ENCODE measurements at places on chromosomes 6 and 20. TPM values are rescaled to one million over a fixed set of nuclear protein-coding genes. Genes with fewer than 3 reads are reported as not detected.

PTCHD4 gene
- total RNA-seq = 7.0 TPM

ANKRD66 gene
- total RNA-seq = not detected

GRM4 gene
- total RNA-seq = under 0.01 TPM

PACRG gene
- under 0.01 TPM for total RNA-seq

ROS1 gene
- total RNA-seq = under 0.01 TPM

KCNB1 gene
- under 0.01 TPM for total RNA-seq

PRPH2 gene
- 0.58 TPM for total RNA-seq

GRM1 gene
- under 0.01 TPM for total RNA-seq

IBTK gene
- total RNA-seq = 45.7 TPM

MAS1 gene
- total RNA-seq = under 0.01 TPM

Measured in regular cardiac myocyte (primary cell).